ENCODE measurements at places on chromosomes 16 and 17.

DNA sequence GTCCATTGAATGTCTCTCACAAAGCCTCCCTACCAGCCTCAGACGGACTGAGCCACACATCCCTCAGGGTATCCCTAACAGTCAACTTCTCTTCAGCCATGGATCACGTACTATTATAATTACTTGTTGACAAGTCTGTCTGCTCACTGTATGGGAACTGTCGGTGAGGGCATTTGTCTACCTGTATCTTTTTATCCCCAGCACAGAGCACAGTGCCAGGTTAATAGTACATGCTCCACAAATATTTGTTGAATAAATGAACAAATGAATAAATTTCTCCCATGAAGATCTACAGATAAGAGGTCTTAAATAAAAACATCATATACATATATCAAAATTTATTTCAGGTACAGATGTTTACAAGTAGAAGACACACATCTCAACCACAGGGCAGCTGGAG is 414.0 kb downstream of the SOX9 start:
- no peaks in the 10 kb centered on the region for H3K36me3 ChIP-seq
- no peaks in the 10 kb centered on the region for H3K27me3 ChIP-seq
- no peak for DNase-seq
- H3K27ac ChIP-seq, result no peak overlapping the region

GRCh38 chr17:72011561-72011960 is 109.3 kb upstream of the SOX9 start:
- H3K27ac ChIP-seq, result no peak overlapping the region
- H3K27me3 ChIP-seq, result no peaks in the 10 kb centered on the region
- DNase-seq, result no peak

DNA sequence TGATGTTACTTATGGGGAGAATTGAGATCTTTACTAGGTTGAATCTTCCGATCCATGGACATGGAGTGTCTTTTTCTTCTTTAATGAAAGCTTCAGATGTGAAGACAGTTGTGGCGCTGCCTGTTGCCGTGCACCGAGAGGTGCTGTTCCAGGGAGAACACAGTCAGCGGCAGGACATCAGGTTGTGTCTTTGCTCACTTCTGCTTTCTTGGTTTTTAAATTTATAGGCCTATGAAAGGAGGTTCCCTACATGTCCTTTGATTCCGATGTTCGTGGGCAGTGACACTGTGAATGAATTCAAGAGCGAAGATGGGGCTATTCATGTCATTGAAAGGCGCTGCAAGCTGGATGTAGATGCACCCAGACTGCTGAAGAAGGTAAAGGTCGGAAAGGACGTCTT is 49.8 kb downstream of the SEC14L1 start:
- H3K4me1 ChIP-seq, result peaks cover 12% of the 10 kb centered on the region
- H3K27ac ChIP-seq, result no peak overlapping the region
- H3K36me3 ChIP-seq, result peaks cover 37% of the 10 kb centered on the region
- no peak for DNase-seq
- no peak overlapping the region for H3K4me3 ChIP-seq

GRCh38 chr17:57954397-57955182 is 622 bp downstream of the CUEDC1 start:
- H3K4me1 ChIP-seq, result peaks cover 36% of the 10 kb centered on the region
- H3K4me3 ChIP-seq, result peak overlapping the region; percentile 57
- no peaks in the 10 kb centered on the region for H3K36me3 ChIP-seq
- H3K27ac ChIP-seq, result peak overlapping the region; percentile 44
- peak; percentile 34 for DNase-seq
- peaks cover 2% of the 10 kb centered on the region for H3K27me3 ChIP-seq

DNA sequence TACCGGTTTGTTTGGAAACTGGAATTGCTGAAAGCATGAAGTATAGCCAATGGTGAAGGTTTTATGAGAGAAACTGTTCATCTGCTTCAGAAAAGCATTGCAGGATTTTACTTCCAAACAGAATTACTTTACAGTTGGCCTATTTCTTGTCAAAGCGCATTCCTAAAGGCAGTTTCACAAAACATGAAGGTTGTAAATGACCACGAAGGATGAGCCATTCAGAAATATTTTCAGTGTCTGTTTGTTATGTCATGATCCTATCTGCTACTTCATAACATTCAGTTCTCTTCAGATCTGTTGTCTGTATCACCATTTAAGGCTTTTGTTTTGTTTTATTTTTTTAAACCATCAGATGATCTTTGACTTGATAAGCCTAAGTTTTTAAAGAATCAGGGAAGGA is 45.7 kb downstream of the AATF start:
- H3K27me3 ChIP-seq, result no peaks in the 10 kb centered on the region
- H3K36me3 ChIP-seq, result peaks cover 6% of the 10 kb centered on the region
- H3K4me1 ChIP-seq, result no peaks in the 10 kb centered on the region
- no peak overlapping the region for H3K27ac ChIP-seq
- no peak for DNase-seq
- H3K4me3 ChIP-seq, result no peak overlapping the region

DNA sequence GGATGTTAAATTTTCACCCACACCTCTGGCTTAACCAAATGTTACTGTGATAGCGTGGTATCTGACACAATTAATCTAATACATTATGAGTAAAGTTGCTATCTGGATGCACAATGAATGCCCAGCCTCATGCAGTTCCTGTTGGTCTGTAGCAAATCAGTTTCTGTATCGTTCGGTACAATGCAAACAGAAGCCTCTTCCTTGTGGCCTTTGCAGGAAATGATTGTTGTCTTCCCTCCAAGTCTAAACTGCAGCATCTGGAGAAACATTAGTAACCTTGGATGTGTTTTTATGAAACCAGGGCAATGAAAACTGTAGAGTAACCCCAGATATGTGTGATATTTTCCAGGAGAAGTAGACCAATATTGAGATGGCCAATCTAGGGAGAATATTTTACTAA is 46.8 kb downstream of the CYB561 start:
- H3K27me3 ChIP-seq, result no peaks in the 10 kb centered on the region
- H3K4me1 ChIP-seq, result peaks cover 17% of the 10 kb centered on the region
- DNase-seq, result peak; percentile 70
- H3K36me3 ChIP-seq, result no peaks in the 10 kb centered on the region
- no peak overlapping the region for H3K4me3 ChIP-seq
- H3K27ac ChIP-seq, result no peak overlapping the region

GRCh38 chr16:85514295-85514597 is 98.9 kb upstream of the GSE1 start:
- no peaks in the 10 kb centered on the region for H3K27me3 ChIP-seq
- no peaks in the 10 kb centered on the region for H3K4me1 ChIP-seq
- DNase-seq, result no peak
- H3K27ac ChIP-seq, result no peak overlapping the region
- no peaks in the 10 kb centered on the region for H3K36me3 ChIP-seq

- peaks cover 20% of the 10 kb centered on the region for H3K4me1 ChIP-seq
- H3K36me3 ChIP-seq, result no peaks in the 10 kb centered on the region
- H3K27me3 ChIP-seq, result peaks cover 29% of the 10 kb centered on the region
- no peak overlapping the region for H3K4me3 ChIP-seq
These were observed 218 bp downstream of the TNRC6C start for GRCh38 chr17:77958716-77959125.

GRCh38 chr16:49292413-49292812 is 10.8 kb upstream of the CBLN1 start:
- H3K36me3 ChIP-seq, result no peaks in the 10 kb centered on the region
- no peak overlapping the region for H3K27ac ChIP-seq
- H3K4me1 ChIP-seq, result no peaks in the 10 kb centered on the region
- no peak for DNase-seq
- no peak overlapping the region for H3K4me3 ChIP-seq
- H3K27me3 ChIP-seq, result no peaks in the 10 kb centered on the region

DNA sequence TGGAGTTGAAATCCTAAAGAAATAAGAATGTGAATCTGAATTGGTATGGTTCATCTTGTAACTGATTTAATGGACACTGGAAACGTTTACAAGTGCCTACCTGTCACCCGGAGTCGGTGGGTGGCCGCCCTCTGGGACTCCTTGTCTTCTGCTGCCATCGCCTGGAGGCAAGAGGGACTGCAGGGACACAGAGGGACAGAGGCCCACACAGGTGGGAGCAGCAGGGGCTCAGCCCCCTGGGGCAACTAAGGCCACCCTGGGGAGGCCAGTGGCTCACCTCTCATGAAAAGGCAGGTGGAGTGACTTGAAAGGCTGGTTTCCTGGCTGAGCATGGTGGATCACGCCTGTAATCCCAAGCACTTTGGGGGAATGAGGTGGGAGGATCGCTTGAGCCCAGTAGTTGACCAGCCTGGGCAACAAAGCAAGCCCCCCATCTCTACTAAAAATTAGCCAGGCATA is 23.2 kb downstream of the TMEM92 start:
- no peak overlapping the region for H3K27ac ChIP-seq
- peak; percentile 56 for DNase-seq
- H3K27me3 ChIP-seq, result no peaks in the 10 kb centered on the region
- H3K36me3 ChIP-seq, result no peaks in the 10 kb centered on the region
- no peak overlapping the region for H3K4me3 ChIP-seq

DNA sequence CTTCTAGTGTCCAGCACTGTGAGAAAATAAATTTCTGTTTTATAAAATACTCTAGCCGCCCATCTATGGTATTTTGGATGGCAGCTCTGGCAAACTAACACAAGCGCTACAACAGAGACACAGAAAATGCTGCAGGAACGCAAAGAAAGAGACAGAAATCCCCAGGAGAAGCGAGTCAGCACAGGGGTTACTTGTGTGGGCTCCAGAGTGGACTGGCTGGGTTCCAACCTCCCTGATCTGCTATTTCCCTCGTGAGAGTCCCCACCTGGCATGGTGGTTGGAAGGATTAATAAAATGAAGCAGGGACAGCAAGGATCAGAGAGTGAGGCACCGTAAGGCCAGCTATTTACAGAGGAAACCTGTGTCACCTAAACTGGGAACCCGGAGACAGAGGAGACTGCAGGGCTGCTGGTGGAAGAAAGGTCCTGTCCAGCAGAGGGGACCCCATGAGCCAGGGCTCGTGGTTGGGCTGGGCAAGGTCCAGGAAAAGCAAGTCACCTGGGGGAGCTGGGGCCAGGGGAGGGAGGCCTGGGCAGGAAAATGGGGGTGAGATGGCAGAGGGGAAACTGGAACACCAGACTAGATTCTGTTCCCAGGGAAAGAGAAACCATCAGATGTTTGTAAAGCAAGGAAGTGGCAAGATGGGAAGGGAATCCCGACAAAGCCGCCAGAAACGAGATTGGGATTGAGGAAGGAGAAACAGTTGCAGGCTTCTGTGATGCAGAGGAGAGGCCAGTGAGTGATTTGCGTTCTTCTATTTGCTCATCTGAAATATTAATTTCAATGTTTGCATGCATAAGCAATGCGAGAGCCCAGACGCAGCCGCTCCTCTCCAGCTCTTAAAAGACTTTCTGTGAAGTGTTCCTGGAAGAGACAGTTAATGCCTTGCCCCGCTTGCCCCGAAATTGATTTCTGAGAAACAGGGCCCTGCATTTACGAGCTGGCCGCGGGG is 63.0 kb upstream of the TEKT3 start:
- H3K27me3 ChIP-seq, result no peaks in the 10 kb centered on the region
- H3K27ac ChIP-seq, result no peak overlapping the region
- no peaks in the 10 kb centered on the region for H3K36me3 ChIP-seq
- peaks cover 8% of the 10 kb centered on the region for H3K4me1 ChIP-seq
- peak; percentile 11 for DNase-seq

GRCh38 chr17:55648086-55648485 is 74.6 kb downstream of the TMEM100 start:
- no peak overlapping the region for H3K27ac ChIP-seq
- H3K27me3 ChIP-seq, result no peaks in the 10 kb centered on the region
- no peaks in the 10 kb centered on the region for H3K36me3 ChIP-seq
- DNase-seq, result no peak
- no peaks in the 10 kb centered on the region for H3K4me1 ChIP-seq

- peak; percentile 57 for DNase-seq
- H3K4me1 ChIP-seq, result no peaks in the 10 kb centered on the region
- no peak within 1 kb of the TSS for H3K27ac ChIP-seq
- H3K4me3 ChIP-seq, result peak within 1 kb of the TSS; percentile 5
These were observed at the start of gene TEKT3 for GRCh38 chr17:15341385-15341849. TEKT3 (minus strand) TSS chr17:15341597; CDS start chr17:15331585, 10,012 bp downstream.

- peaks cover 26% of the 10 kb centered on the region for H3K36me3 ChIP-seq
- H3K4me3 ChIP-seq, result no peak overlapping the region
- H3K27me3 ChIP-seq, result no peaks in the 10 kb centered on the region
- DNase-seq, result no peak
- H3K4me1 ChIP-seq, result peaks cover 15% of the 10 kb centered on the region
- H3K27ac ChIP-seq, result no peak overlapping the region
These were observed 54.5 kb downstream of the GTF3C1 start for GRCh38 chr16:27495191-27495590.

DNA sequence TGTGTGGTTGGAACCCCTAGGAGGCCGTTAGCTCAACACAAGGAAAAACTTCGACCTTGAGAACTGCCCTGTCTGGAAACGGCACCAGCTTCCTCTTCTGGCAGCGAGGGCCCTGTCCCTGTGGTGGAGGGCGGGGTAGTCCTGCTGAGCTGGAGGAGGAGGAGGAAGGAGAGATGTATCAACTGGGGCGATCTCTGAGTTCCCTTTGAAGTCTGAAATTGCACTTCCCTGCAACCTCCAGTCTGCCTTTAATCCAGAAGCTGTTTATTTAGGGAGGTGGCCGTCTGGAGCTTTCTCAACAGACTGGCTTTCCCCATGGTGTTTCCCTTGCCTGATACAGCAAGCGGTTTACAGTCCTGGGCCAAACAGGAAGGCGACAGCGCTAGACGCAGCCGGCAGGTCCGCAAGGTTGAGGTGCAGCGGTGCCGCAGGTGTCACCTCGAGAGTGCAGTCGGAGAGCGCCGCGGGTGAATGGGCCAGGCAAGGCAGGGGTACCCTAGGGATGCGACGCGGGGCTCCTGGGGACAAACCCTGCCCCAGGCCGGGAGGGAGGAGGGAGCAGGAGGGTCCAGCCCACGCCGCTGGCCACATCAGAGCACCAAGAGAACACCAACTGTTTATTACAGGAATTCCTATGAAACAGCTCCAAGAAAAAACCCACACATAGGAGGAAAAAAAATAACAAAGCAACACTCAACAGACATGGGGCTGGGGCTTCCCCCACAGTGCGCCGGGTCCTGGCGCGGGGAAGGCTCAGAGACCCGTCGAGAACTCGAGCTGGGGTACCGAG is 11.4 kb upstream of the MRPS23 start:
- peak overlapping the region; percentile 49 for H3K4me3 ChIP-seq
- H3K4me1 ChIP-seq, result peaks cover 17% of the 10 kb centered on the region
- peak; percentile 30 for DNase-seq
- H3K27ac ChIP-seq, result no peak overlapping the region

- H3K27me3 ChIP-seq, result no peaks in the 10 kb centered on the region
- no peaks in the 10 kb centered on the region for H3K36me3 ChIP-seq
- DNase-seq, result no peak
- H3K4me3 ChIP-seq, result no peak overlapping the region
- peaks cover 27% of the 10 kb centered on the region for H3K4me1 ChIP-seq
These were observed 27.0 kb downstream of the CCR7 start for GRCh38 chr17:40538019-40538935.

GRCh38 chr16:88422733-88423447 is 30.2 kb upstream of the ZFPM1 start:
- no peak overlapping the region for H3K4me3 ChIP-seq
- H3K4me1 ChIP-seq, result no peaks in the 10 kb centered on the region

- DNase-seq, result no peak
- no peaks in the 10 kb centered on the region for H3K4me1 ChIP-seq
- no peak overlapping the region for H3K27ac ChIP-seq
- H3K36me3 ChIP-seq, result no peaks in the 10 kb centered on the region
- H3K4me3 ChIP-seq, result no peak overlapping the region
These were observed 187.0 kb downstream of the CCDC182 start for GRCh38 chr17:57557834-57558681.

GRCh38 chr16:9761870-9762269 is 420.4 kb downstream of the GRIN2A start:
- H3K27ac ChIP-seq, result no peak overlapping the region
- H3K4me1 ChIP-seq, result no peaks in the 10 kb centered on the region
- no peak for DNase-seq
- no peaks in the 10 kb centered on the region for H3K27me3 ChIP-seq
- no peak overlapping the region for H3K4me3 ChIP-seq

GRCh38 chr17:15947271-15947670 is 2.3 kb downstream of the ADORA2B start:
- H3K4me3 ChIP-seq, result no peak overlapping the region
- H3K27me3 ChIP-seq, result no peaks in the 10 kb centered on the region
- H3K4me1 ChIP-seq, result peaks cover 22% of the 10 kb centered on the region
- H3K27ac ChIP-seq, result no peak overlapping the region
- no peaks in the 10 kb centered on the region for H3K36me3 ChIP-seq

Data from endothelial cell of umbilical vein (primary cell).